ENCODE measurements at places on chromosomes 4 and X. TPM values are rescaled to one million over a fixed set of nuclear protein-coding genes. Genes with fewer than 3 reads are reported as not detected.

GRCh38 chr4:185634066-185634652 lies 98.9 kb upstream of the PDLIM3 start:
- no peak for DNase-seq

DNA sequence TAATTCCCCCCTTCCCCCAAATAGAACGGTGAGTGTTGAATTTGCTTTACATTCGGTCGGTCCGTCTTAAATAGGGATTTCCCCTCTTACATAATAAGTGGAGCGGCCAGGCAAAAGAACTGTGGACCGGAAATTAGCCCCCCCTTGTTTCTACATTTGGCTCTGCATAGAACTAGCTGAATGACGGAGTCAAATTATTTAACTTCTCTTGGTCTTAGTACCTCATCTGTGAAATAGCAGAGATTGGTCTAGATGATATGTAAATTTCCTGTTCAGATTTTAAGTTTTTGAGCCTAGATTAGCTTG lies 1.3 kb downstream of the SPATA18 start:
- peak; percentile 17 for DNase-seq

The VEGFD gene
- total RNA-seq: 0.74 TPM

- peak; percentile 91 for DNase-seq
Measured at GRCh38 chr4:7070729-7071511, 3.1 kb upstream of the GRPEL1 start.

The GAGE12J gene
- total RNA-seq: not detected

DNA sequence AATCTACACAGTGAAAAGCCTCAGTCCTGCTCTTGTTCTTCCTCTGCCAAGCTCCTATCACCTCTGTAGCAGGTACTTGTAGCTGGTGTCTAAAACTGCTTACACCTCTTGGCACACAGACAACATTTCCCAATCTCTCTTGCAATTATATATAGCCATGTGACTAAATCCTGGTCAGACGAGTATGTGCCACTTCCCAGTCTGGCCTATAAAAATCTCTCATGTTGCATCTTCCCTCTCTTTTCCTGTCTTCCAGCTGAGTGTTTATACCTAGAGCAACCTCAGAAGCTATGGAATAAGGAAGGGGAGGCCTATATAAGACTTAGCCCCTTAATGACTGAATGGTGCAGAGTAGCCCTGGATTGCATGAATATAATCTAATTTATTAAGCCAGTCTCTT lies 105.8 kb downstream of the RNF150 start:
- DNase-seq: no peak

The TCEAL3 gene
- total RNA-seq: 56.7 TPM

The ZFX gene
- total RNA-seq: 45.1 TPM

DNA sequence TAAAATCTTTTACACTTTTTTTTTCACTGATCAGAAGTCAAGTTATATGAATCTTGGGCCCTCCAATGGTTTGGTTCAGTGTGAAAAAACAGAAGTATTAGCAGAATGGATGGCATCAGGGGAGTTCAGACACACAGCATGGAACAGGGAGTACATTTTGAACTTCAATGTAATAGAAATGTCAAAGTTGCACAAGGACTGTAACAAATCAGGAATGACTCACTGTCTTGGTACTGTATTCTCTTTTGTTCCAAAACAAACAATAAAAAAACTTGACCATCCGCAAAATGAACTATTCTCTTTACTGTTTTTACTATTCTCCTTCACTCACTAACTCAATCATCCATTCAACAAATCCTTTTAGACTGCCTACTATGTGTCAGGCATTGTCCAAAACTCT lies 401.0 kb downstream of the FSTL5 start:
- DNase-seq: no peak

- no peak for DNase-seq
Measured at GRCh38 chrX:9738151-9738550, 27.5 kb downstream of the GPR143 start.

DNA sequence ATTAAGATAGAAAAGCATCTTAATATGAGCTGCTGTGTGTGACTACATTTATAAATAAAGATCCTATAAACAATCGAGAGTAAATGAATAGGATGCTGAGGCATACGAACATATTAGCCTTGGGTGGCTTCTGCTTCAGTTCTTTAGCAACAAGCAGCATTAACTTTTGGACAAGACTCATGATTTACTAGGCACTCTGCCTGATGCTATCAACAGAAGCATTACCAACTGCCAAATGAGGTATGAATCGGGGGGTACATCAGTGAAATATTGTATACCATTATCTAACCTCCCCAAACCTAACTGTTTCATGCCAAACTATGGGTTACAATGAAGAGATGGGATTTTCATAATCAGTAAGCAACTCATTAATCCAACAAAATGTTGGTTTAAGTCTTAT lies 113.1 kb downstream of the RAB28 start:
- DNase-seq: no peak

The FGF13 gene
- 6.3 TPM for total RNA-seq

The PAGE5 gene
- total RNA-seq: 20.3 TPM

DNA sequence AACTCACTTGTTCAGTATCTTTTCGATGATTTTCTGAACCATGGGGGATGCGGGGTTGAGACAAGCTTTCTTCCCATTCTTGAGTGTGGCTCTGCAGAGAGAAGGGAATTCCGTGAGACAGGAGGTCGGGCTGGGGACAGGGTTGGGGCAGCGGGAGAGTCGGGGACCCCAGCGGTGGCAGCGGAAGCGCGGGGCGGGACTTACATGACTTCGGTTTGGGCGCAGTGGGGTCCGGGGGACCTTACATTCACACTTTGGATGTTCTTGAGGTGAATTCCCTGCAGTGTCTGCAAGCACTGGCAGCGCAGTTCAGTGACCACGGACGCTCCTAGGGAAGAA lies 434 bp downstream of the CXCL3 start:
- DNase-seq: no peak

DNA sequence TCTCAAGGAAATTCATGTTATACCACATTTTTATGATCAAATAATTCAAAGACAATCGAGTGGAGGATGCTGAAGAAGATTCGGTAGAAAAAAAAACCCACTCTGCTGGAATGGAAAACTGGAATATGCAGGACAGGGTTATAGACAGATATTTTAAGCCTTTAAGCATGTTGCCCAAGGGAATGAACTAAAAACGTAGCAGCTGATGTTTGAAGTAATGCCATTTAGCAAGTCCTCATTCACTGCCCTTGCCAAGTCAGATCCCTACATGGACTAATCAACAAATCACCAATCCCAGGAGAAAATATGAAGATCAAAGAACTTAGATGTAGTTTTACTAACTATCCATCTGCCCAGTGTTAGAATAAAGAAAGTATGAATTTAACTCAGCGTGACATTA lies 75.6 kb upstream of the ETNPPL start:
- DNase-seq: no peak

Data from testis (tissue), 5 donors.